C1 segment of cervical spinal cord (tissue), 14 donors: ENCODE measurements at places on chromosomes 13 and 19.

DNA sequence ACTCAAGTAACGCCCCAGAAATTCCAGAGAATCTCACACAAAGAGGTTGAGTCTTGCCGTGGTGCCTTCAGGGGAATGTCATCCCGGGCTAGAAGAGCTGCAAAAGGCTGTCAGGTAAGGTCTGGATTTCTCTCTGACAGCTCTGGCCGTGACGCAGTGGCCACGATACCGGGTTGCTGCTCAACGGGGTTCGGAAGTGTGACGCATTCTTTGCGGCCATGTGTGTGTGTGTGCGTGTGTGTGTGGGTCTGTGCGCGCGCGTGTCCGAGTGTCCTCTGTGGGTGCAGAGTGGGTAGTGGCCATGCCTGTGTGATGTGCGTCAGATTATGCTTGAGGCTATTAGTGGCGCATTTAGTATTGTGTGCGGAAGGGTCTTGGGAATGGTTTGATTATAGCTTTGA lies 306 bp downstream of the ZNF540 start:
- no peak for DNase-seq

GRCh38 chr19:8004723-8005513 lies 523 bp downstream of the ELAVL1 start:
- DNase-seq = no peak

DNA sequence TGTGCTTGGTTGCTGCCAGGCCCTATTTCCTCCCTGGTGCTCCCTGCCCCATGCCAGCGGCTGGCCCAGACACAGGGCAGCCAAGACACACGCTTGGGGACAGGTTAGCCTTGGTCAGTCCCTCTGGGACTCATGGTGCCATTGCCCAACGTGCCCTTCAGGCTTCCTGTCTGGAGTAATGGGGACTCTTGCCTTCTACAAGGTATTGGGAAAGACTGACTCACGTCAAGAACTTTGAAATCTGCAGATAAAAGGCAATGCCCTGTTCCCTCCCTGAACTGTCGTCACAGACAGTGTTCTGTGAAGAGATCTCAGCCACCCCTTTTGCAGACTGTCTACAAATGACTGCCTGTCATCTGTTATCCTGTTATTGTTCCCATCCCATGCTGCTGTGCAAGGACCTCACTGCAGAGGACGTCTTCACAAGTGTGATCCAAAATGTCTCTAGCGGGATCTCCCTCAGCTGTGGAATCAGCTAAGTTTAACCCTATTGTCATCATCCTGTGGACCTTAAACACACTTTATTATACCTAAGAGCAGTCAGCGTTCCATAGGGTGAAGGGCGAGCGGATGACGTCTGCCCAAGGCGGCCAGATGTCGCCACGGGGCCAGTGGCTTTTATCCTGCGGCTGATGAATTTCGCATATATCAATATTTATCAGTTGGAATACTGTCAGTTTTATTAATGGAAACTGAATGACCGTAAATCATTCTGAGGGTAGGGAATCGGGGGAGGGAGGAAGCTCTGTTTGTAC lies 59.0 kb downstream of the GSX1 start:
- DNase-seq = no peak

GRCh38 chr13:57630661-57631595 lies 616 bp upstream of the PCDH17 start:
- peak; percentile 58 for DNase-seq

DNA sequence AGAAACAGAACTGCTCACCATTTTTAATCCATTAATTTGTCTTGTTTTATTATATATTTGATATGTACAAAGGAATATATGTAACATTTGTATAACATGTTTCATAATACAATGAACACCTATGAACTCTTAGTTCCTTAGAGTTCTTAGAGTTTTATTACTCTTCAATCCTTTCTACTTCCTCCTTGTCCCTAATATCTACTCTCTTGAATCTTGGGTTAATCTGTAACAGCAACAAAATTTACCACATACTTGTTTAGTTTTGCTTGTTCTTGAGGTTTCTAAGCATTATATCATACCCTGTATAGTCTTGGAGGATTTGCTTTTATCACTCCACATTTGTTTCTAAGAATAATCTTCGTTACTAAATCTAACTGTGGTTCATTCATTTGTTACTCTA lies 151.4 kb downstream of the PDS5B start:
- no peak for DNase-seq

- no peak for DNase-seq
Measured at GRCh38 chr13:92661406-92661805, 565.2 kb upstream of the GPC6 start.

- DNase-seq = no peak
Measured at GRCh38 chr19:827710-828321, at the start of gene AZU1. TSS of gene AZU1 (plus strand) at chr19:827837. CDS start at chr19:827847, 10 bp downstream.

GRCh38 chr19:55156202-55157063 lies 1.1 kb downstream of the TNNI3 start:
- no peak for DNase-seq

GRCh38 chr19:8137425-8137824 lies 12.0 kb downstream of the FBN3 start:
- no peak for DNase-seq

DNA sequence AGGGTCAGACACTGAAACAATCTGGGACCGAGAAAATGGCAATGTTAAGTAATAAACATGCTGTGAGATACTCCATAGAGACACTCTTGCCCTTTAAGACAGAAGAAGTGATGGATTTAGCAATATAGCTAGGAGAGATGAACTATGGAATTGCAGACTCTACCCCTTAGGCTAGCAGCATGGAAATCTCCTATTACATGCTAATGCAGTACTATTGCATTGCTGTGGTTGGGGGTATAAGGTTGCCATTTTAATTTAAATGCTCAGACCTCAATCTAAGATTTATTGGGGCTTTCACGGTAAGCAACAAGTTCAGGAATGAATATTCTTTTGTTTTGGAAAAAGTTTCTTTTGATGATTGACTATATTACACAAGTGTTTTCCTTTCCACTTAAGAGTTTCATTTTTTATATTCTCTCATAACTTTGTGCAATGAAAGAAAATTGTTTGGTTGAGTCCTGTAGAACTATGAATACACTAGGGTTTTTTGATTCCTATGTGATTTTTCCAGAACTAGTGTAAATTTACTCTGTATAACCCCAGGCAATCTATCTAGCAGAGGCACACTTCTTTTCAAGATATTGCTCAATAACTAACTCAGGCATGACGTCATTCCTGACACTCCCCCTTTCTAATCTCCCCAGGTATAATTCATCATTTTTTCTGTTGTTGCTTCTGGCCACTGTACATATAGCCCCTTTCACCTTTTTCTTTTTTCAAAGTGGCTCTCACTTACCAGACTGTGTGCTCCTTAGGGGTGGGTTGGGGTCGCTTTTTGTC lies 394.7 kb upstream of the KLF12 start:
- no peak for DNase-seq

DNA sequence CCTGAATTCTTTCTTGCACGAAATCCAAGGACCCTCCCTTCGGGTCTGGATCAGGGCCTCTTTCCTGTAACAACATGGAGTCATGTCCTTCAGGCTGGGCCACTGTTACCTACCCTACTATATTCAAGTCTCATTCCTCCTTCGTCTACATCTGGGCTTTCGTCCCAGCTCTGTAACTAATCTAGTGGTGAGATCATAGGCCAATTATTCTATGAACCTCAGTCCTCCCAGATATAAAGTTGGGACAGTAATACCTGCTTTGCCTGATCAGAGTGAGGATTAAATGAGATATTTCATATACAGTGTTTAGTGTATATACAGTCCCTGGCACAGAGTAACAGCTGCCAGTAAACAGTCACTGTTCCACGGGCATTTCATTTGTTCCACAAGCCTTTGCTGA lies 48.3 kb upstream of the ATP12A start:
- no peak for DNase-seq

DNA sequence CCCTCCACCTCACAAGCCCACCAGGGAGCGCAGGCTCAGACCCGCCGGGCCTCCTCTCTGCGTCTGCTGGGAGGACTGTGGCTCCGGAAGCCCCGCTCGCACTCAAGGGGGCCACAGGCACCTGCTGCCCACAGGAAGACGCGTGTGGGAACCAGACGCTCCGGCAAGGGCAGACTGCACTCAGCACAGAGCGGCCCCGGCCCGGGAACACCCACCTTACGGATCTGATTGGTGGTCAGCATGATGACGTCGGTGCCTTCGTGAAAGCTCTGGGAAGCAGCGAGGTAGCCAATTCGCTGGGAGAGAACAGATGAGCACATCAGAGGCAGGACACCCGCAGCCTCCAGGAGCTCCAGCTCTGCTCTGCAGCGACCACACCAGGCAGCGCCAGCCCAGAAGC lies 14.6 kb downstream of the AP3D1 start:
- DNase-seq = no peak

DNA sequence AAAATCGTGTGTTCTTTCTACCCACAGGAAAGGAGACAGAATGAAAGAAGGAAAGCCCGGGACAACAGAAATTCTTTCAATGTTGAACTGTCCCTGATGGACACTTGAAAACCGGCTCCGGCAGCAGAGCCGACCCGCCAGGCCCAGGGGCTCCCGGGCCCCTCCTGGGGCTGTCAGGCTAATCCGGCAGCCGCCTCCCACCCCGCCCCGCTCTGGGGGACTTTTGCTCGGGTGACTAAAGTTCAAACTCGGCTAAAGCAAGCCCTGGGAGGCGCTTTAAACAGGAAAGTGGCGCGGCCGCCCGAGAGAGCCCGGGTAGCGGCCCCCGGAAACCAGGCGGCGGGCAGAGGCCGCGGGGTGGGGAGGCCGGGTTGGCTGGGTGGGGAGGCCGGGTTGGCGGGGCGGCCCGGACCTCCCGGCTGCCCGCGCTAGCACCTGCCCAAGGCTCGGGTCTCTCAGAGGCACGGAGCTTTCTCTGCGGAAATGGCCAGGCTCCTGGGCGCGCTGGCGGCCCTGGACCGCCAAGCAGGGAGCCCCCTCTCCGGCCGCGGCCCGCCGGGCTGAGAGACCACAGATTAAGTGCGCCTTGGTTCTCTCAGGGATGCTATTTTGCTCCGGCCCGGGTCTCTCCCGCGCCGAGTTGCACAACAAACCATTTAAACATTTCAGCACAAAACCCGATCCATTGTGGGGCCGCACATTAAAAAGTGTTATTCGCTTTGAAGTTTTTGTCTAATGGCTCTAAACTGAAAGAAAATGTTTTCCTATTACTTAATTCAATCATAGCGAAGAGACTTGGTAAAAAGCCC lies 2.6 kb upstream of the GSX1 start:
- DNase-seq = no peak

- no peak for DNase-seq
Measured at GRCh38 chr13:48402325-48402932, 10.5 kb downstream of the LPAR6 start.

GRCh38 chr13:110070511-110071120 lies 236.3 kb downstream of the COL4A1 start:
- no peak for DNase-seq

- no peak for DNase-seq
Measured at GRCh38 chr13:99464441-99464949, 36.8 kb upstream of the TM9SF2 start.

GRCh38 chr13:109394311-109394988 lies 391.9 kb downstream of the IRS2 start:
- no peak for DNase-seq

DNA sequence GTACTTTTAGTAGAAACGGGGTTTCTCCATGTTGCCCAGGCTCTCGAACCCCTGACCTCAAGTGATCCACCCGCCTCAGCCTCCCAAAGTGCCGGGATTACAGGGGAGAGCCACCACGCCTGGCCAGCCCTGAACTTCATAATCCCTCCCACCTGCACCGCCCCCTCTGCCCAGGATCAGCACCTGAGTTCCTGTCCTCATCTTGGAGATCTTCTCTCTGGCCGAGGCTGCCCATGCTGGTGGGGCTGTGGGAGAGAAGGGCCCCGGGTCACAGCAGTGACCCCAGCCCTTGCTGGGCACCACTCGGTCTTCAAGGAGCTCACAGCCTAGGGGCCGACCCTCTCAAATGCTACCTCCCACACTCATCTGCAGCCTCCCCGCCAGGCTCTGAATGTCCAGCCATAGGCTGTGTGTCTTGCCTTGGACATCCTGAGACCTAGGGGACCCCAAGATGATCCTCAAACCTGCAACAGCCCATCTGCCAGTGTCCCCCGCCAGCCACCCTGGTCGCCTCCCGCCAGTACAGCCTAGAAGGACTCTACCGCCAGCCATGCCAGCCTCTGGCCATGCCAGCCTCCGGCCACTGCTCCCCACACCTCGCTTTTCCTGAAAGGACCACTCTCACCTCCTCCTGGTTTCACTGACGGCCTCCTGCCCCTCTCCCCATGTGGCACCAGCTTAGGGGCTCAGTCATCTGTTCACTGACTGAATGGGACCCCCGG lies 1.5 kb downstream of the ATP8B3 start:
- no peak for DNase-seq

GRCh38 chr13:106299621-106300020 lies 235.8 kb downstream of the EFNB2 start:
- no peak for DNase-seq

GRCh38 chr13:37481011-37481884 lies 117.3 kb downstream of the POSTN start:
- no peak for DNase-seq

DNA sequence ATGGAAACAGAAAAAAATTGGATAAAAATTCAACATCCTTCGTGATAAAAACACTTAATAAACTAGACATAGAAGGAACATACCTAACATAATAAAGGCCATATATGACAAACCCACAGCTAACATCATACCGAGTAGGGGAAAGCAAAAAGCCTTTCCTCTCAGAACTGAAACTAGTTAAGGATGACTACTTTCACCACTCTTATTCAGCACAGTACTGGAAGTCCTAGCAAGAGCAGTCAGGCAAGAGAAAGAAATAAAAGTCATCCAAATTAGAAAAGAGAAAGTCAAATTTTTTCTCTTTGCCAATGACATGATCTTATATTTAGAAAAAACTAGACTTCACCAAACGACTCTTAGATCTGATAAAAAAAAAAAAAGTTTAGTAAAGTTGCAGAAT lies 25.8 kb upstream of the SLC7A9 start:
- DNase-seq = no peak

DNA sequence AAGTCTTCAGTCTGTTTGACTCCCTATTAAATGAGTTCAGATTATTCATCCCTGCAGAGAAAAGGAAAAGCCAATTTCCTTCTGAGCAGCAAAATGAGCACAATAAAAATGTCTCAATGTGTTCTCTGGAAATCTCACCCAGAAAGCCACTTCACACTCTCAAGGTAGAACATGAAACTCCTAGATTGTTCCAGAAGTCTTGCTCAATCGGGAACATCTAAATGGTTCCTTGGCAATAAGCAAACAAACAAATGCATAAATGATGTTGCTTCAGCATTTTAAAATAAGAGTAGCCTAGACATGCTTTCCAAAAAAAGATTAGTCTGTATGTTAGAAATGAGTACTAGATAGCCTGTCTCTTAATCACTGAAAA lies 59.7 kb upstream of the TNFRSF19 start:
- no peak for DNase-seq

- DNase-seq = no peak
Measured at GRCh38 chr19:45558399-45558878, 26.2 kb downstream of the OPA3 start.

- DNase-seq = no peak
Measured at GRCh38 chr19:44889830-44890365, 1.2 kb upstream of the TOMM40 start.

GRCh38 chr13:29568731-29569130 lies 26.8 kb downstream of the SLC7A1 start:
- DNase-seq = no peak

- DNase-seq = no peak
Measured at GRCh38 chr19:34432797-34433196, 4.6 kb downstream of the UBA2 start.
